NCI-H1694 treated with DMSO at 0.1 percent for 48 hours (cell line): ENCODE measurements at places on chromosomes 12 and 14.

GRCh38 chr14:103597623-103598377 lies 31.2 kb upstream of the KLC1 start:
- peak; percentile 83 for DNase-seq

DNA sequence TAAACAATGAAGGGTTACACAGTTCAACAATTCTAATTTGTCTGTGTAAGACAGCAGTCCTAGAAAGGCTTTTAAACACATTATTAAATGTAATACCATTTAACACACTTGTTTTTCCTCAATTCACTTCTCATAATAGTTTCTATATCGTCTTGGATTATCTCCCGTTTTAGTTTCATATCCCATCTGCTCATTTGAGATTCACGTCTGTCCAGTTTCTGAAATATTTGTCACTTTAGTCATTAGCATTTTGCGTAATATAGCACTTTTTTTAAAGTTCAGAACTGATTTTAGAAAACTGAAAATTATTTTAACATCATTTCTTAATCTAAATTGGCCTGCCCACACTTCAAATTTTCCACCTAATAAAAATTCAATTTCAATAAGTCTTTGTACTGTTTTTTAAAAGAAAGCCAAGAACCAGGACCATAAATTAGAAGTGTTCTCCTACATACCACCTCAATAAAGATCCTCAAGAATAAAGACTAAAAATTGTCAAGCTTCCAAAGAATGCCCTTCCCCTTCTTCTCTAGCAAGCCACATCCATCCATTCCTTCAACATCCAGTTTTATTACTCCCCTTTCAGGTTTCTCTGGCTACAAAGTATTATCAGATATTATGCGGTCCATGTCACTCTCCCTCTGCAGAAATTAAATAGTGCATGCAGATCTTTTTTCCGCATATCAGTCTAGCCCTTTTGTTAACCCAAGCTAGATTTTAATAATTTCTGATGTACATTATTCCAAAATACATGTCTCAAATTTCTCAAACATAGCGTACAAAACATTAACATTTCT lies 11.9 kb downstream of the MED13L start:
- no peak for DNase-seq

DNA sequence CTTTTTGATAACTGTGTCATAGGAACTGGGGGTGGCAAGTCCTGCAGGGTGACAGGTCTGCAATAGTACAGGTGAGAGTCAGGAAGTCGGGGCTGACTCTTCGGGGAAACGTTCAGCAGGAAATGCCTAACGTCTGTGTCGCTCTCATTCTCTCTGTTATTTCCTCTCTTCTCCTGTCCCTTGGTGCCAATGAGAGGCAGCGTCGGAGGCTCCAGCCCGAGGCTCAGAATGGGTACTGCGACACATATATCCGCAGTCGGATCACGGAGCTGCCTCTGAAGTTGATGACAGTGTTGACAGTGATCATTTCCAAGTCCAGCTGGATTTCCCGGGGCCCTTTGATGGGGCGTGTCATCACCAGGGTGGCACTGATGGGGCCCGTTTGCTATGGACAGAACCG lies 2.7 kb upstream of the TC2N start:
- DNase-seq, result no peak

DNA sequence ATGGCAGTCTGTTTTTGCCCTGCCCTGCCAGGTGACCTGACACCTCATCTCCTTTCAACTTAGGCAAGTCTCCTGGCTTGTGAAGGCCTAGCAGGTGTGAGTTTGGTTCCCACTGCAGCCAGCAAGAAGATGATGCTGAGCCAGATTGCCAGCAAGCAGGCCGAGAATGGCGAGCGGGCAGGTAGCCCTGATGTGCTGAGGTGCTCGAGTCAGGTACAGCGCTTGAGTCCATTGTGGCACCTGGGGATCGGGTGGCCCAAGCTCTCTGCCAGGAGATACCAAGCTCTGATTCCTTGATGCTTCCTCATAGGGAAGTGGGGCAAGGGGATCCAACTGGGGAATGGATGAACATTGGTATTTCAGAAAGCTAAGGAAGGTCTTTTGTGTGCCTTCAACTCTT lies 4.1 kb upstream of the CSAD start:
- DNase-seq, result no peak

DNA sequence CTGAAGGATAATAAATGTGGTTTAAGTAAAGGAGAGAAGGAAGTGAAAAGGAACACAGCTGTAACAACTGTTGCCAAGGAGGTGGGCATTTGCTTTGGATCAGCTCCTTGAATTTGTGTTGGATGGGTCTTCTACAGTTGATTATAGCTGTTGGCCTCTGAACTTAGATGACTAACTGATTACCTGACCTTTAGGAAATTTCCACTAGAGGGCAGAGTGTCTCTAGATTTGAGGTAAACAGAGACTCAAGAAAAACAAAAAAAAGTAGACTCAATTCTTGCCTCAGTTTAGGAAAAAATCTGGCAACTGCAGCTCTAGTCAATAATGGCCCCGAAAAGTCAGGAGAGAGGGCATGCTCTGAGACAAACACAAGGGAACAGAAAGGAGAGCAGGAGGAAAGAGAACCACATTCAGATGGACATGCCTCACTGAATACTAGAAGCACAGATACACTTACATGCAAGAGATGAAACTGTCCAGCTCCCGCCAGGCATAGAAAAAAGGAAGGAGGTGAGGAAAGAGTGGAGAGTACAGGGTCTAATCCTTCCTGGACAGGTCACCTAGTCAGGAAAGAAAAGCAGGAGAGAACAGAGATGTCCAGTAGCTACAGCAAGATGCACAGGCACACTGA lies 20.6 kb downstream of the COX14 start:
- no peak for DNase-seq

DNA sequence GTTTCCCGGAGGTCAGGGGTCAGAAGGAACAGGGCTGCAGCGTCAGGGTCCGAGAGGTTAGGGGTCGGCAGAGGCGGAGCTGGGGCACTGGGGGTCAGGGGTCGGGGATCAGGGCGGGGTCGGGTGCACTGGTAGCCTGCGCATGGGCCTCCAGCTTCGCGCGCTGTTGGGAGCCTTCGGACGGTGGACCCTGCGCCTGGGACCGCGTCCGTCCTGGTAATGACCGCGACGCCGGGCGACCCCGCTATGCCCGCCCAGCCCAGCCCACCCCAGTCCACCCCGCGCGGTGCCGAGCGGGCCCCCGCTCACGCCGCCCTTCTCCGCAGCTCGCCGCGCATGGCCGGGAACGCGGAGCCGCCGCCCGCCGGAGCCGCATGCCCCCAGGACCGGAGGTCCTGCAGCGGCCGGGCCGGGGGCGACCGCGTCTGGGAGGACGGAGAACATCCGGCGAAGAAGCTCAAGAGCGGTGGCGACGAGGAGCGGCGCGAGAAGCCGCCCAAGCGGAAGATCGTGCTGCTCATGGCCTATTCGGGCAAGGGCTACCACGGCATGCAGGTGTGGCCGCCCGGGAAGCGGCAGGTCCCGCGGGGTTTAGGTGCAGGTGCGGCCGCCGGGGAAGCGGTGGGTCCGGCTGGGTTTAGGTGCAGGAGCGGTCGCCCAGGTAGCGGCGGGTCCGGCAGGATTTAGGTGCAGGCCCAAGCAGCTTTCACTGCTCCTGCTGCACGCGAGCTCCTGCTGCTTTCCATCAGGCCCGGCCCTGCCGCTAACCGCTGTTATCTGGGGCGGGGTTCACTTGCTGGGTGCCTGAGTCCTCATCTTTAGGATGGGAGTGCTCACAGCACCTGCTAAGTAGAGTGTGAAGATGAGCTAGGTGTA lies 743 bp downstream of the PUS1 start:
- DNase-seq, result no peak

- no peak for DNase-seq
These were observed 25.5 kb downstream of the LRTM2 start for GRCh38 chr12:1845886-1846285.
